ENCODE measurements at places on chromosomes 6 and 20.

- no peak for DNase-seq
Measured at GRCh38 chr20:49496553-49497397, 14.3 kb upstream of the KCNB1 start.

DNA sequence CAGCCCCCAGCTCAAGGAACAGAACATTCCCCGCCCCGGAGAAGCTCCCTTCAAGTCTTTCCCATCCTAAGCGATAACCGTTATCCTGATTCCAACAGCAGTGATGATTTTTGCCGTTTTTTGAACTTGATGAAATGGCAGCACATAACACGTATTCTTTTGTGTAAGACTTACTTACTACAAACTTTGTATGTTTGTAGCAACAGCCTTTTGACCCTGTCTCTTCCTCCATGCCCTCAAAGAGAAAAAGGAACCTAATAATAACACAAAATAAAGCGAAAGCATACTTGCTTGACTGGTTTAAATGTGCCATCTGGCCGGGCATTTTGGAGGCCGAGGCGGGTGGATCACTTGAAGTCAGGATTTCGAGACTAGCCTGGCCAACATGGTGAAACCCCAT, 26.4 kb upstream of the SLC9A8 start:
- no peak for DNase-seq

- no peak for DNase-seq
Measured at GRCh38 chr20:62823688-62824475, 7.0 kb downstream of the COL9A3 start.

DNA sequence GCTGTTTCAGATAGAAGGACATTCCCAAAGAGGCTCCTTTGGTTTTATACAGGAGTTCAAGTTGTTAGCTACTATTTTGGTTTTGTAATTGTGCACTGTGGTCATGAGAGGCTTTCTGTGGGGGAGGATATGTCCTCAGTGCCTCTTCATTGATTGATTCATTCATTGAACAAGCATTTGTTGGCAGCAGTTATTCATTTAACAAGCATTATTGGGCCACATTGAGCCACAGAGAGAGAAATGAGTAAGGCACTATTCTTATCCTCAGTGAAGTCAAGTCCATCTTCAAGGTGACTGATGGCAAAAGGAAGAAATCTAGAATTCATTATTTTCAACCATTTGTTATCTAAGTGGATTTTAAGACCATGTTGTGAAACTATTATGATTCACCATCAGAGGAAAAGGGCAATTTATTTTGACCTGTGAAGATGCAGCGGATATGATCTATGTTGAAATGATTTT, 697.2 kb upstream of the CITED2 start:
- no peak for DNase-seq

DNA sequence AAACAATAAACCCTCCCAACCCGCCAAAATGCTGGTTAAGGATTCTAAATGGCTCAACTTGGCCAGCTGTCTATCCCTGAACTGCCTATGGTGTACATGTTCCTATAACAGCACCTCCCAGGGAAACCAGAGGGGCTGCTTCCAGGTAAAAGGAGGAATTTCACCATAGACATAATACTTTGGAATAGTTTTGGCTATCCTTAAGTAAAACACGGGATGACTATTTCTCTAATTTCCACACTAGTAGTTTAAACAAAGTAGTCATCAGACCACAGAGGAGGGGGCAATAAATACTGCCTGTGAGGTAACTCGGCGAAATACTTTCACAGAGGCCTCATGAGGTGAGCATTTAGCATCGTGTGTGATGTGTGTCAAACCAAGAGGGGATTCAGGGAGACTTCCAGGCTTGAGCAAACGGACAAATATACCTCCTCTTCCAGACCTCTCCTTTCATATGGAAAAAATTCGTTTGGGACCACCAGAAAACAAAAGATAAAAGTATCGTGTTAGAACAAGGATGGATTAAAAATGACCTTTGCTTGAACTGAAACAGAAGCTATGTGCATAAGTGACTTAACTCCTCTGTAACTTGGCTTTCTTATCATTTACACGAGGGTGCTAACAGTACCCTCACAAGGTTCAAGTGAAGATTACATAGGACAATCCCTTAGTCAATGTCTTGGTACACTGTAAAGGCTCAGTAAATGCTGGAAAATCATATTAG, 1.0 kb upstream of the XRN2 start:
- DNase-seq = no peak

DNA sequence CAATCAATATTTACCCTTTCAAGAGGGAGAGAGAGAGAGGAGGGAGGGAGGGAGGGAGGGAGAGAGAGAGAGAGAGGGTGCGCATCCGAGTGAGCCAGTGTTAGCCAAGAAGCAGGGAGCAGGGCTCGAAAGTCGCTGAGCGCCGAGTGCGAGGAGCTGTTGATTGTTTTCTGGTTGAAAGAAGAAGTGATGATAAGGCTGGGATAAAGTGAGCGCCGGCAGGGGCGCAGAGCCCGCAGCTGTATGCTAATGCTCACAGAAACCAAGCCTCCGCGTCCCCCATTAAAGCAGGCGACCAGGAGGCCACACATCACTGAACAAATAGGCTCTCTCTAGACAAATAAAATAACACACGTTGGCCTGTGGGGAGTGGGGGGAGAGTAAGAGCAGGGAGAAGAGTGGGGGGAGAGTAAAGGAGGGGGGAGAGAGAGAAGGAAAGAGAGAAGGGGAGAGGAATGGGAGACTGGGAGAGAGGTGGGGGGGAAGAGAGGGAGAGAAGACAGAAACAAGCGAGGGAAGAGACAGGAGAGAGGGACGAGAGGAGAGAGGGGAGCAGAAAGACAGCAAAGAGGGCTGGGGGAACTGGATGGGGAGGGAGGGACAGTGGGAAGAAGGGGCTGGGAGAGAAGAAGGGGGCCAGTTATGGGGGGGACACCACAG, 5.0 kb upstream of the INSM1 start:
- DNase-seq = no peak

GRCh38 chr6:139256087-139256486, 35.7 kb downstream of the TXLNB start:
- no peak for DNase-seq

DNA sequence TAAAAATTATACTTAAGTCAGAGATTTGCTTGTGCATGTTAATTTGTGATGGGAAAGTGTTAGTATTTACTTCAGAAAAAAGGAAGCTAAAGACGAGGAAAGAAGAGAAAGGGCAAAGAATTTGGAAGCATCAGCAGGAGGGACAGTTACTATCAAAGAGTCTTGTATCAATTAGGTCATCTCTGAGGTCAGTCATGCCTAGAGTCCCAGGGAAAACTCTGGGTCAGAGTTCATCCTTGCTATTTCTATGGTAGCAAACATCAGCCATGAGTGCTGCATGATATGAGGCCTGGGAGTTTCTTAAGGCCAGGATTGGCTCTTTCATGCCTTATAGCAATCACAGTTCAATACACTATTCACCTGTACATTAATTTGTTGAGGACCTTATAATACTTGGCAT, 292.9 kb downstream of the FARS2 start:
- DNase-seq = no peak

DNA sequence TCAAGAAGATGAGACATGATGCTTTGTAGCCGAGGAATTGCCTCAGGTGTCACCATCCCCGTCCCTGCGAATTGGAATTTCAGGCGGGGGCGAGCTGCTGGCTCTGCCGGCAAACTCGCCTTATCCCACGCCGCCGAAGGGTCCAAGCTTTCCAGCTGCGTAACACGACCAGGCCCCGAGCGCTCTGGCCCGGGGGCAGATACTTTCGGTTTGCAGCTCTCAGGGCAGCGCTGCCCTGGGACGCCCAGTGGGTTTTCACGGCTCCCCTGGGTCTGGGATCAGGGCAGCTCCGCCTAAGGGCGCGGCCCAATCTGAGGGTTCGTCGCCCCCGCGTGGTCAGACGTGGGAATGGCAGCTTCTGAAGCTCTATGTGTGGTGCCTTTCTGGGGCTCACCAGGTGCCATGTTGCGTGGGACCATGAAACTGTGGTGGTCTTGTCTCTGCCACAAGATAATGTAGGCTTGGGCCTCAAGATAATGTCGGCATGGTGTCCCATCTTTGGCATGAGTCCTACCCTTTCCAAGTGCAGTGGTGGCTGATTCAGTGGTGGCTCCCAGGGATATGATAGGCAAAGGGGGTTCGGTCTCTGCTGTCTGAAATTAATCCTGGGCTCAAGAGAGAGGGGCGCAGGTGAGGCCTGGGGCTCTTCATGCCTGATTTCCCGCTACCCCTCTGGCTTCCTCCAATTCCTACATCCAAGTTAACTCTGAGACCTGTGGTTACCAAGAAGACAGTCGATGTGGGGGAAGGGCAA, 21.0 kb downstream of the PIGT start:
- DNase-seq = peak; percentile 85

DNA sequence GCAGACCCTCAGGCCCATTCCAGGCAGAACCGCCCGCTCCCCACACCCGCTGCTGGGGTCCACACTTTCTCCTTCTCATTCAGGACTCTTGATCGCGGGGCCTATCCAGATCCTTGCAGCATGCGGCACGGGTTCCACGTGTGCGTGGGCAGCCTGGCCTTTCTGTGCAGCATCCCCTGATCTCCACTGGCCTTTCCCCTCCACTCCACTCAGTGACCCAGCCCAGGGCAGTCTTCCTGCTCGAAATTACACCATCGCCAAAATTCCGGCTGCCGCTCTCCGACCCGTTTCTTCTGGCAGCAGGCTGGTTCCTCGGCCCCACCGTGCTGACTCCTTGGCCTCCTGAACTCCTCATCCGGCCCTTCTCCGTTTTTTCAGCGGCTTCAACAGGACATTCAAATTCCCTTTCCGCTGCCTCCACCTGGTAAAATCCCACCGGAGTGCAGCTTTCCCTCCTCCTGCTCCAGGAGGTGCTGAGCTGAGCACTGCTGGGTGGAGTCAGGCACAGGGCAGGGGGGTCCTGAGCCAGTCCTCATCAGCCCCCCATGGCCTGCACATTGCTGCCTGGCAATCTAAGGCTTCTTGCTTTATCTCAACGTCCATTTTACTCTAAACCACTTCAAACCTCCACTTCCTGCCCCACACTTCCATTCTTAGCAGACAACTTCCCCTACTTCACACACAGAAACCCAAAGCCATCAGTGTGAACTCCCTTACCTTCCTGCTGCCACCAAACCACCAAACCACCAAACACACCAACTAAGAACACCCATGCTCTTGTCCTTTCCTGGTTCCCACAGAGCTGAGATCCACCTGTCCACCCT, 9.0 kb downstream of the SFT2D1 start:
- no peak for DNase-seq

- peak; percentile 37 for DNase-seq
Measured at GRCh38 chr20:63831993-63832686, 1.1 kb upstream of the ZBTB46 start.

DNA sequence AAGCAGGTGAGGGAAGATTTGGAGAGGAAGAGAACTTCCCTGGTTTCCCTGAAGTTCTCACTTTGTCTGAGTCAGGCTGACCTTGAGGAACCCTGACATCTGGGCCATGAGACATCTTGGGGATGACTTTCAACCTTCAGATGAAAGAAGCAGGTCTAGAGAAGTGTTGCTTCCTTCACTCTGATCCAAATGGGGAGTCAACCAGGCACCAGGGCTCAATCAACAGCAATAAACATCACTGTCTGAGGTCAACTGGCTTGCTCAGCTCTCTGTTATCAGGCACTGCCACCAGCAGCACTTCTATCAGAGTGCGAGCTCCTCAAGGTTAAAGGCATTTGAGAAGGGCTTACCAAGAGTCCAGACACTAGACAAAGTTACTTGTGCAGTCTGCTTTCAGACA, 6.3 kb downstream of the ACOT8 start:
- DNase-seq = no peak

- DNase-seq = peak; percentile 34
Measured at GRCh38 chr6:166420351-166420750, 37.6 kb upstream of the MPC1 start.

DNA sequence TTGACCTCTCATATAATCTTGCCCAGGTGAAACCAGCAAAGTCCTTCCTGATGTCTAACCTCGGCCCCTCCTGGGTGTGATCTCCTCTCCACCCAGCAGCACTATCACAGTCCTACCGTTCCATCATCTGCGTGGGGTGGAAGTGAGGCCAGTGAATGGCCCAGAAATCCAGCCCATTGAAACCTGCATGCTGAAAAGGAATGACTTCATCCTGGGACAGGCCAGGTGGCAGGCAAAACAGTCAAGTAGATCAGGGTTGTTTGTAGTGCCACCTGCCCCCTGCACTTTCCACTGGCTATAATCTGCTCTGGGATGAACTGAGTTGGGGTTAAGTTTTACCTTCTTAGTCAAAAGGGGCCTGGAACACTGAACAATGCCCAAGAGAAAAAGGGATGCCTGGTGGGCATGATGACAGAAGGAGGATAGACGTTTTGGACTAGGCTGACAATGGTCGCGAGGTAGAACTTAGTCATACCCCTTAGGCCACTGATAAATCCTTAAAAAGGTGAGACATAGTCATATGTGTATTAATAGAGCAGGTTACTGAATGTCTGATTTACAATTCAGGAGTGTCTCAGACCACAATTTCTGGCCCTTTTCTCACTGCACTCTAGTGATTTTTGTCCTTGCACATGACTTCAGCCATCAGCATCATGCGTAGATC, 8.1 kb upstream of the HSP90AB1 start:
- no peak for DNase-seq

GRCh38 chr6:154239392-154239791, 117.2 kb downstream of the IPCEF1 start:
- no peak for DNase-seq

DNA sequence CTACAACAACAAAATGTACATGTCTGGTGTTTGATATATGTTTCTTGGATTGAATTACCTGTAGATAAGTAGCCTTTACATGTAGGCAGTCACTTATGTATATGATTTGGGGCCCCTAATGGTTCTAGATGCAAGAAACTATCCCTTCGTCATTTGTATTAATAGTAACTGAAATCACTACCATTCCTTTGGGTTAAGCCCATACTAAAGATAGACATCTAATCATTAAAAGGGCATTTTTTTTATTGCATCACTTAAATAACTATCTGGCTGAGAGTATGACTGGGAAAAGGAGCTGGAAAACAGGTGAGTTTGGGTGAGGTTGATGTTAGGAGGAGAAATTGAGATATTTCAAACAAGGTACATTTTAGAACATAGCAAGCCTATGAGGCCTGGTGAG, 213.5 kb upstream of the PLN start:
- no peak for DNase-seq

- no peak for DNase-seq
Measured at GRCh38 chr20:46367967-46368901, 38.2 kb downstream of the ELMO2 start.

DNA sequence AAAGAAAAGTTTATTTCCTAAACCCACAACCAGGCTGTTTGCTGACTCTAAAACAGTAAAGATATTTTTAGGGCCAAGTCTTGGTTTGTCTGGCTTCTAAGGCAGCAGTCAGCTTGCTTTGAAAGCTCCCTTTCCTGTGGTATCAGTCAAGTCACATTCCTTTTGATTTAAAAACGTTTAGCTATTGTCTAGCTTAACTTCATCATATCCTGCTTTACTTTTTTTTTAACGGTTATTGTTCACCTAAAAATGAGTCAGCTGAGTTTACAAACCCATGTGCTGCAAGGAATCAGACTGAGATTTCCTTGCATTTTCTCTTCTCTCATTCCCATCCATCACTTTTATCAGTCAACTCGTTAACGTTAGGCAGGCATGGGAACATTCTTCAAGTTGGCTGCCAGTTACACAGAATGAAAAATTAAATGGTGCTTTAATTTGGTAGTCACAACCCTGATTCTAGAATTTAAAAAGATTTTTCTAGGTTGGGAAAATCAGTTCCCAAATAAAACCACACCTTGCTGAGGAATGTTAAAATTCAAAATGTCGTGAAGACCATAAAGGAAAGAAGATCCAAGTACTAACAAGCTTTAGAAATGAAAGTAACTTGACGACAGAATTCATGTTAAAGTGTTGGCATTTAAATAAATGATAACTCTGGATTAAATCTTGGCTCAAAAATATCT, 45.9 kb downstream of the ELOVL5 start:
- no peak for DNase-seq

- DNase-seq = no peak
Measured at GRCh38 chr6:21132856-21133838, 460.4 kb upstream of the SOX4 start.

GRCh38 chr20:37773291-37773826, 79.5 kb downstream of the CTNNBL1 start:
- DNase-seq = no peak

All from inflammatory macrophage treated with lipopolysaccharide for 1 hour (primary cell).